ENCODE measurements at places on chromosomes 3 and 15. TPM values are rescaled to one million over a fixed set of nuclear protein-coding genes. Genes with fewer than 3 reads are reported as not detected.

HHATL gene
- total RNA-seq: not detected

KLHL40 gene
- not detected for total RNA-seq

CLRN1 gene
- total RNA-seq: not detected

CCR9 gene
- not detected for total RNA-seq

UACA gene
- total RNA-seq: 44.0 TPM

DPPA4 gene
- not detected for total RNA-seq

DAZL gene
- not detected for total RNA-seq

PPP2R3A gene
- 12.3 TPM for total RNA-seq

WDR72 gene
- total RNA-seq: not detected

GLCE gene
- 40.5 TPM for total RNA-seq

MOBP gene
- not detected for total RNA-seq

ATR gene
- 9.2 TPM for total RNA-seq

SCG5 gene
- total RNA-seq: 2.6 TPM

IGSF10 gene
- total RNA-seq: 3.4 TPM

ARID3B gene
- total RNA-seq: 0.90 TPM

CATSPER2 gene
- total RNA-seq: under 0.01 TPM

IL17RE gene
- 0.54 TPM for total RNA-seq

SLC30A4 gene
- 8.3 TPM for total RNA-seq

MYH15 gene
- total RNA-seq: 0.18 TPM

ECE2 gene
- total RNA-seq: not detected

ALDH1A3 gene
- 53.0 TPM for total RNA-seq

TF gene
- total RNA-seq: under 0.01 TPM

NSMCE3 gene
- total RNA-seq: 10.4 TPM

EBLN2 gene
- total RNA-seq: 2.1 TPM

TP53BP1 gene
- total RNA-seq: 20.9 TPM

RASGRP1 gene
- total RNA-seq: 1.8 TPM

CCR4 gene
- 0.32 TPM for total RNA-seq

SRP14 gene
- 185 TPM for total RNA-seq

TMCO5A gene
- not detected for total RNA-seq

ROPN1 gene
- not detected for total RNA-seq

B3GALNT1 gene
- 5.8 TPM for total RNA-seq

PRICKLE2 gene
- total RNA-seq: 13.7 TPM

RETNLB gene
- total RNA-seq: not detected

AGTR1 gene
- 3.1 TPM for total RNA-seq

GCNT3 gene
- total RNA-seq: not detected

DNAH12 gene
- total RNA-seq: not detected

KBTBD13 gene
- not detected for total RNA-seq

NAALADL2 gene
- total RNA-seq: 3.8 TPM

VWA5B2 gene
- not detected for total RNA-seq
